ENCODE measurements at places on chromosomes 6 and 20.

GRCh38 chr20:10359621-10360040, 74.4 kb downstream of the MKKS start:
- no peak for DNase-seq

DNA sequence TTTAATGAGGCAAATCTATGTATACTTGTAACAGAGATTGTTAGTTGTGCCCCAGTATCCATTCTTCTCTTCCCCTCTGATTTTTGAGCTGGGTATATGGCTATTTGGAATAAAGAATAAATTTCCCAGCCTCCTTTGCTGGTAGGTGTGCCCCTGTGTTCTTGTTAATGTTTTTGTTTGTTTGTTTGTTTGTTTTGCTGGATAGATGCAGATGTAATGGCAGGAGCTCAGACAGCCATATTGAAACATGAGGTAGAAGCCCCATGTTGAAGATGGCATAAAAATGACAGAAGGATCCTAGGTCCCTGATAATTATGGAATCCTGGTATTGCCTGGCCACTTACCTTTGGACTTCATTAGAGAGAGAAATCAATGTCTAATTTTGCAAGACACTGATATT, 19.9 kb upstream of the FKBP5 start:
- DNase-seq, result no peak

- no peak for DNase-seq
Measured at GRCh38 chr20:37808233-37809070, 94.5 kb upstream of the VSTM2L start.

DNA sequence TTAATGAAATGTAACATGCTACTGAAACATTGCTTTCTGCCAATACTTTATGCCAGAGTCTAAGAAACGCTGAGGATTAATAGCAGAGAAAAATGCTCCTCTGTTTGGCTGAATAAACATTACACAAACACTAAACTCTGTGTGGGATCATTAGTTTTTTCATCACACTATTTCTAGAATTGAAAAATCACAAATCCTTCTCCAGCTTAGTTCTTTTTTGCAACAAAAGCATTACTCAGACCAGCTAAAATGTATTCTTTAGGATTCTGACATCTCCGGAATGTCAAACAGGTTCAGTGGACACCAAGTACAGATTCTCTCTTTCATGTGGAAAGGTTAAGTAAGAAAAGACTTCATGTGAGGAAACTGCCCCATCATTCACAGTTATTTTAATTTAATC, 226.9 kb downstream of the SIM1 start:
- DNase-seq, result no peak

- no peak for DNase-seq
Measured at GRCh38 chr6:90429713-90430112, 133.1 kb upstream of the BACH2 start.

- no peak for DNase-seq
Measured at GRCh38 chr20:1819311-1820137, 75.7 kb upstream of the SIRPA start.

- no peak for DNase-seq
Measured at GRCh38 chr20:25286917-25287316, 39.0 kb downstream of the PYGB start.

DNA sequence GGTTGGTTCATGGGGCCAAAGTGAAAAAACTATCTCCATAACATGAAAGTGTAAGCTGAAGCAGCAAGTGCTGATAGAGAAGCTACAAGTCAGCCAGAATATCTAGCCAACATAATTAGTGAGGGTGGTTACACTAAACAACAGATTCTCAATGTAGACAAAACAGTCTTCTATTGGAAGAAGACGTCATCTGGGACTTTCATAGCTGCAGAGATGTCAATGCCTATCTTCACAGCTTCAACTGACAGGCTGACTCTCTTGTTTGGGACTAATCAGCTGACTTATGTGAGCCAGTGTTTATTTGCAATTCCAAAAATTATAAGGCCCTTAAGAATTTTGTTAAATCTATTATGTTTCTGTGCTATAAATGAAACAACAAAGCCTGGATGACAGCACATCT, 63.2 kb downstream of the GMDS start:
- DNase-seq, result no peak

DNA sequence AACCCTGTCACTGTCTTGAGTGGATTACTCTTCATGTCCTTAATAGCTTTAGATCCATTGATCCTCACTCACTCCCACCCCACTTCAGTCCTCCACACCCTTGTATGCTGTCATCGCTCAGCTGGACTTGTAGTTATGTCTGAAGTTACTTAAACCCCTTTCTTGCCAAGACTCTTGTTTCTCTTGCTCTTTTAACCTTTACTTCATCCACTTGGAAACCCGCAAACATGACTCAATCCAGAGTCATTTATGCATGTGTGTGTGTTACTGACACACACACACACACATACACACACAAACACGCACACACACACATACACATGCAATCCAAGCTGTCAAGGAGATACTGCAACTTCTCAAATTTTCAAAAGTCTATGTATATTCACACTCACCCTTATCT, 341.8 kb downstream of the SYNE1 start:
- DNase-seq, result no peak

- DNase-seq, result no peak
Measured at GRCh38 chr6:105941621-105942412, 144.3 kb upstream of the PRDM1 start.

DNA sequence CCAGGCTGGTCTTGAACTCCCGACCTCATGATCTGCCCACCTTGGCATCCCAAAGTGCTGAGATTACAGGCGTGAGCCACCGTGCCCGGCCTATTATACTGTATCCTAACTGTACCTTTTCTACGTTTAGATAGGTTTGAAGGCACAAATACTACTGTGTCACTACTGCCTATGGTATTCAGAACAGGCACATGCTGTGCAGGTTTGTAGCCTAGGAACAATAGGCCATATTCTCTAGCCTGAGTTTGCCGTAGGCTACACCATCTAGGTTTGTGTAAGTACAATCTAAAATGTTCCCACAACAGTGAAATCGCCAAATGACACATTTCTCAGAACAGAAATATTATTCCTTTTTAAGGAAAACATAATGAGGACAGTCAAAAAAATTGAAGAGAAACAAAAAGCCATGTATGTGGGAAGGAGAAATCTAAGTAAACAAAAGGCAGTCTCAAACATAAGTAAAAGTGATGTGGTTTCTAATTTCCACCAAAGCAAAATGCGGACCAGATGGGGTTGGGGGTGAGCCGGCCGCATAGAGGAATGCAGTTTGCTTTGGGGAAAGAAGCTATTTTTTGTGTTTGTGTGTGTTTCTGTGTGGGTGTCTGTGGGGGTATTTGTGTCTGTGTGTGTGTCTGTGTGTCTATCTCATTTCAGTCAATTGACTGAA, 192.6 kb upstream of the SALL4 start:
- no peak for DNase-seq

- no peak for DNase-seq
Measured at GRCh38 chr20:58071298-58071697, 157.2 kb downstream of the ANKRD60 start.

Measured in activated naive CD8-positive, alpha-beta T cell treated with anti-CD3 and anti-CD28 coated beads for 36 hours (primary cell).